ENCODE measurements at places on chromosomes 12 and 14.
A peak's percentile ranks its signal among the peaks of the same experiment; 100 is the strongest.

DNA sequence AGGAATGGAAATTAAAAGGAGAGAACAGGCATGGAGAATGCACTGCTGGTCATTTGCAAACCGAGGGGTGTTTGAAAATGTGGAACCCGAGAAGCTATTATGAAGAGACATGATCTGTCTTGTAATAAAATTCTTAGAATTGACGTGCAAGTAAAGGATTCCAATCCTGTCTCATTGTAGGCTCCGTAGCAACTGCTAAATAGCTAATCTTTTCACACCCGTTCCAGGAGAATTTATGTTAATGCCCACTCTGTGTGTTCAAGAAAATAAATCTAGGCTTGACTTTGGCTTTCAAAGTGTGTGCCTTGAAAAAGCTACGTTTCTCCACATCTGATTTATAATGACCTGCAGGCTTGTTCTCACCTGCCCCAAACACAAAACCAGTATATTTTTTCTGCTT is 380.9 kb downstream of the GLT1D1 start:
- no peak for DNase-seq

DNA sequence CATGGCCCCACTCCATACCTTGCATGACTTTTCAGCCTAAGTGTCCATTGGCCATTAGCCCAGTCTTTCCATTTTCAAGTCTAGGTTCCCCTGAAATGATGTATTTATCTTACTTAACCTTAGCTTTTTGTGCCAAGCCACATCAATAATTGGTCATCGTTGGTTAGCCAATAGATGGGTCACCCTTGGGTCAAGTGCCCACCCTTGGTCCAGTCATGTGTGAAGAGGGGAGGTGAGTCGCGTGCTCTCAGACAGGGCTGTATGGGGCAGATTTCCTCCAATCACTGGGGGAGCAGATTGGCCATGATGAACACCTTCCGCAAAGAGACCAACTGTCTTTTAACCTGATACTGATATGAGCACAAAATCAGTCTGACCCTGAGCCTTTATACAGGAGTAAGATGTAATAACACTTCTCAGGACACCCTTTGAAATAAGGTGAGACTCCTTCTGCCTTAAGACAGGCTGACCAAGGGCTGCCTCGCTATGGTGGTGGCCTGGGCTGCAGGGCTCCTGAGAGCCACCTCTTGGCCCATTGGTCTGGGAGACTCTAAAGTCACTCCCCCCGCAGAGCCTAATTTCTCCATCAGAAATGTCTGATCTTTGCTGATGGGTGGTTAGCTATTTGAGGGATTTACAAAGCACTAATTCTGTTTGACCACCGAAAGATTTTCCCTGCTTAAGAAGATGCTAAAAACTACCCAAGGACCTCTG is 143.2 kb downstream of the ZFP36L1 start:
- DNase-seq = no peak

DNA sequence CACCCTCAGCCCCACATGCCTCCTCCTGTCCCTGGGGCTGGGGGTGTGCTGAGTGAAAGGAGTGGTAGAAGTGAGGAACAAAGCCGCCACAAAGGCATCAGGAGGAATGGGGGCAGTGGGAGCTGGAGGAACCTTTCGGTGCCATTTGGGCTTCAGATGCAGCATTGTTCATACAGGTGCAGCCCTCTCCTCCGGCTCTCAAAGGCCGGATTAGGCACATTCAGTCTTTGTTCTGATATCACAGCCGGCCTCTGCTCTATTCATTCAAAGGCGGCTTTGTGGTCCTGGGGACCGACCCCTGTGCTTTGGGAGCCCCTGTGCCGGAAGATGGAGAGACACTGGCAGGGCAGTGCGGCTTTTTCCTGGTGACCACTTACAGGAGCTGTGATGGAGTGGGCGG is 53.2 kb downstream of the SMOC1 start:
- DNase-seq = no peak

DNA sequence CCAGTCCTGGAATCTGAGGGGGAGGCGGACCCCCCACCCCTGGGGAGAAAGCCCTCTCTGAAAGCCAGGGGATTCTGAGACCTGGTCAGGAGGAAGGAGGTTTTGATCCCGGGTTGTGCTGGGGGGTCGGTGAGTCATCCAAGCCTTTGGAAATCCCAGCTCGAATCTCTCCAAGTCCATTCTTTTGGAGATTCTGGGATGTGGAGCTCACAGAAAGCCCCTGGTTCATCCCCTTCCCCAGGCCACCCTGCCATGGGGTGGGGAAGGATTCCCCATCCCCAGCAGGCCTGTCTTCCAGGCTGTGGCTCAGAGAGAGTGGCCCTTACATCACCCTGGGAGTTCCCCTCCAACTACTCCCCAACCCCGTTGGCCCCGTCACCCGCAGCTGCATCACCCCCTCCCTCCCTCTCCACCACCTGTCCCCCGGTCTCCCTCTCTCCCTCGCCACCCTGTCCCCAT is 14.3 kb downstream of the EXOC3L4 start:
- DNase-seq = no peak

- no peak for DNase-seq
Measured at GRCh38 chr12:94952325-94952724, 51.2 kb downstream of the NDUFA12 start.

GRCh38 chr12:46451276-46452021 is 78.9 kb upstream of the SLC38A2 start:
- no peak for DNase-seq

- no peak for DNase-seq
Measured at GRCh38 chr14:30519961-30520360, 39.0 kb upstream of the G2E3 start.

GRCh38 chr14:30443368-30444007 is 115.5 kb upstream of the G2E3 start:
- DNase-seq = no peak

DNA sequence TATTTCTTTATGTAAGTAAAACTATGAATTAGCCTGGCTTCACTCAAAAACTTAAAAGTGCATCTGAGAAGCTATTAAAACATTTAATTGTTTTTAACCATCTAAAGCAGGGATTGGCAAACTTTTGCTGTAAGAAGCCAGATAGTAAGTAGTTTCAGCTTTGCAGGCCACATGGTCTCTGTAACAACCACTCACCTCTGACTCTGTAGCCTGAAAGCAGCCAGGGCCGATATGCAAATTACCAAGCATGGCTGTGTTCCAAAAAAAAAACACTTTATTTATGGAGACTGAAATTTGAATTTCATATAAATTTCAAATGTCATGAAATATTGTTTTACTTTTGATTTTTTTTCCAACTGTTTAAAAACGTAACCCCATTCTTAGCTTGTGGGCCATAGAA is 95.3 kb downstream of the CIT start:
- DNase-seq = no peak

DNA sequence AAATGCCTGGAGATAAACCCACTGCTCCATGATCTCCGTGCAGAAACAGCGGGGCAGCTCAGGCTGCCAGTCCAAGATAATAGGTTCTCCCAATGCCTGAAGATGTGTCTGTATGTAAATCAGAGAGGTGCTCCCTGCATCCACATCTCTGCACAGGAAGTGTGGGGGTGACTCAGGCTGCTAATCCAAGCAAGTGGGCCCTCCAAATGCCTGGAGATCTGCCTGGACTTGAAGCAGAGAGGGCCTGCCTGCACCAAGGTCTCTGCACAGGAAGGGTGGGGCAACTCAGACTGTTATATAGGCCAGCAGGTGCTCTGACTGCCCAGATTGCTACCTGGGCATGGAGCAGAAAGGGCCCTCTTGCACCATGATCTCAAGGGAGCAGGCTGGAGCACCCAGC is 504.7 kb downstream of the LRFN5 start:
- no peak for DNase-seq

- DNase-seq = no peak
Measured at GRCh38 chr12:89451841-89452251, 72.8 kb downstream of the GALNT4 start.

DNA sequence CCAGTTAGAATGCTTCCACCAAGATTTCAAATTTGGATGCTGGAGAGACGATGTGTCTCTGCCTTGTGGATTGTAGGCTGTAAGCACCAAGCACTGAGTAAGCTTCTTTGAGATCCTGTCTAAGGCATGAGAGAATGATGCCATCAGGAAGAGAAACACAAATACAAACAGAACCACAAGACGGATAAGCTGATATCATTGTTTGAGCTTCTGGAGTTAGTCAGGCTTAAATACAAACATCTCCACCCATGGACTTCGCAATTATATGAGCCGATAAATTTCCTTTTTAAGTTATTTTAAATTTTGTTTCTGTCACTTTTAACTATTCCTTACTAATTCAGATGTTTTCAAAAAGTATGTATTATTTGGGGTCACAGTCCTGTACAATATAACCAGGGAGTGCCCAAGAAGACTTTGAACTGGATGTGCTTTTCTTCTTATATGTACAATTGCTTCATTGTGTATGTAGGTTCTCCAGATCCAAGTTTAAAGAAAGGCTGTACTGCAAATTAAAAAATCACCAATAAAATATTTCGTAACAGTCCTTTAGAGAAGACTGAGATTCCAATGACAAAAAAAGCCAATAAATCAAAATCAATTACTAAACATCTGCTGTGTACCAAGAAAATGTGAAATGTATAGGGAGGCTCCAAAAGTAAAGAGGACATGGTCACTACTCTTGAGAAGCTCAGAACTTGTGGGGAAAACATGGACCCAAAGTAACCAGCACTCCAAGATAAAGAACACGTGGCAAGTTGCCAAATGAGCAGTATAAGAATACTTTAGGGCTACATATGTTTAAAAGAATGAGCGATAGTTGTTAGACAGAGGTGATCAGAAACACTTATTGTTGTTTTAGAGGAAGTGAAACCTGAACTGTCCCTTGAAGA is 274.1 kb downstream of the ADAMTS20 start:
- DNase-seq = no peak

- no peak for DNase-seq
Measured at GRCh38 chr14:101743701-101744100, 17.8 kb upstream of the PPP2R5C start.

DNA sequence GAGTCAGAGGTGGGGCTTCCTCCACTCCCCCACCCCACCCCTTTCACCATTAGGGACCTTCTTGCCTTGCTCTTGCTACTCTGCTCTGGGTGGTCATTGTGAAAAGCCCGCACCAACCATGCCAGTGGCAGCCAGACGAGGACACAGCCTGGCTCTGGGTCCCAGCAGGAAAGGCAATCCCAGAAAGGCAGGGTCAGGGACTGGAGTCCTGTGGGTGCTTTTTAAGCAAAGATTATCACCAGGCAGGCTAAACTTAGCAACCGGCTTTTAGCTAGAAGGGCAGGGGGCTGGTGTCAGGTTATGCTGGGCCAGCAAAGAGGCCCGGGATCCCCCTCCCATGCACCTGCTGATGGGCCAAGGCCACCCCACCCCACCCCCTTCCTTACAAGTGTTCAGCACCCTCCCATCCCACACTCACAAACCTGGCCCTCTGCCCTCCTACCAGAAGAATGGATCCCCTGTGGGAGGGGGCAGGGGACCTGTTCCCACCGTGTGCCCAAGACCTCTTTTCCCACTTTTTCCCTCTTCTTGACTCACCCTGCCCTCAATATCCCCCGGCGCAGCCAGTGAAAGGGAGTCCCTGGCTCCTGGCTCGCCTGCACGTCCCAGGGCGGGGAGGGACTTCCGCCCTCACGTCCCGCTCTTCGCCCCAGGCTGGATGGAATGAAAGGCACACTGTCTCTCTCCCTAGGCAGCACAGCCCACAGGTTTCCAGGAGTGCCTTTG is 1.2 kb upstream of the GAPDH start:
- DNase-seq = no peak

DNA sequence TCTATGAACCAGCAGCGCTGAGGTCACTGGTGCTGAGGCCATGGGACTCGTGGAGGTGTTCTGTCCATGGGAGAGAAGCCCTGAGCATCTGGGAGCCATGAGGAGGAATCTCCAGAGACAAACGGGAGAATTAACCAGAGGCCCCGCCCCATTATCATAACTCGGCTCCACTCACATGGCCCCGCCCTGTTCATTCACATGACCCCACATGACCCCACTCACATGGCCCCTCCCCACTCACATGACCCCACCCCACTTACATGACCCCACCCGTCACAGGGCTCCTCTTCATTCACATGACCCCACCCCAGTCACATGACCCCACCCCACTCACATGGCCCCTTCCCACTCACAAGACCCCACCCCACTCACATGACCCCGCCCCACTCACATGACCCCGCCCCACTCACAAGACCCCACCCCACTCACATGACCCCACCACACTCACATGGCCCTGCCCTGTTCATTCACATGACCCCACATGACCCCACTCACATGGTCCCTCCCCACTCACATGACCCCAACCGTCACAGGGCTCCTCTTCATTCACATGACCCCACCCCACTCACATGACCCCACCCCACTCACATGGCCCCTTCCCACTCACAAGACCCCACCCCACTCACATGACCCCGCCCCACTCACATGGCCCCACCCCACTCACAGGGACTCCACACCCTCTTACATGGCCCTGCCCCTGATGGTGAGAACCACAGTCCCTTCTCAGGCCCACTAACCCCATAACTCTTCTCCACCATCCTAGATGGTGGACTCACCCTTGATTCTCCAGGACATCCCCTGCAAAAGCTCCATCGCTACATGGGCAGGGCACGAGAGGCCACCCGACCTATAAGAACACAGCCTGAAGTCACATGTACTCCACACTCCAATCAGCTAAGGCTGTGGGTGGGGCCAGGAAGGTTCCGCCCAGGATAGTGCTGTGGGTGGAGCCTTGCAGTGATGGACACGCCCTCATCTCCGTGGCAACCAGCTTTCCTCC is 151.1 kb upstream of the SFSWAP start:
- no peak for DNase-seq

GRCh38 chr12:109758426-109759420 is 45.1 kb downstream of the FAM222A start:
- no peak for DNase-seq

DNA sequence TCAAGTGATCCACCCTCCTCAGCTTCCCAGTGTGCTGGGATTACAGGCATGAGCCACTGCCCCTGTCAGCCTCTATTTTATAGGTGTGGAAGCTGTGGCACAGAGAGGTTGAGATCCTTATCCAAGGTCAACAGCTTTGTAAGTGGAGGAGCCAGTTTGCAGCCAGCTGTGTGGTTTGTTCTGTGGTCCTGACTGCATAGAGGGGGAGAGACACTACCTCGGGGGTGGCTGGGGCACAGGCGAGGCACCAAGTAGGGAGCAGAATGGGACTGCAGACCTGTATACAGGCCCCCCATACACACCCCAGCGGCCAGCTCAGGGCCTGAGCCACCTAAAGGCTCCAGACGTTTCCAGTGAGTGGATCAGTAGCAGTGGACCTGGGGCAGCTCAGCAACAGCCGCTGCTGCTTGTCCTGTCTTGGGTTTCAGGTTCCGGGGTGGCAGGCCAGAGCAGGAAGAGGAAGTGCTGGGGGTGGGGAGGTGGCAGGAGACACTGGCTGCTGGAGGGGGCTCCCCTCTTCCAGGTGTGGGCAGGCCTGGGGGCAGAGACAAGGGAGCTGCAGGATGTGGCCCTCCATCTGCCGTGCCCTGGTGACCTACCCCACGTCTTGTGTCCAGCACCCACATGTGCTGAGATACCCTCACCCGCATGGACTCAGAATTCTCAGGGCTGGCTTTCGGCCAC is 11.0 kb downstream of the ORAI1 start:
- peak; percentile 24 for DNase-seq

All from T-helper 9 cell (primary cell).